Renal cortical epithelial cell (primary cell): ENCODE measurements at places on chromosomes 2 and 18.
A peak's percentile ranks its signal among the peaks of the same experiment; 100 is the strongest.

GRCh38 chr2:19465978-19466377, 107.6 kb upstream of the OSR1 start:
- no peak for DNase-seq

- peak; percentile 55 for DNase-seq
Observed at GRCh38 chr2:225429717-225430116, 30.2 kb downstream of the NYAP2 start.

DNA sequence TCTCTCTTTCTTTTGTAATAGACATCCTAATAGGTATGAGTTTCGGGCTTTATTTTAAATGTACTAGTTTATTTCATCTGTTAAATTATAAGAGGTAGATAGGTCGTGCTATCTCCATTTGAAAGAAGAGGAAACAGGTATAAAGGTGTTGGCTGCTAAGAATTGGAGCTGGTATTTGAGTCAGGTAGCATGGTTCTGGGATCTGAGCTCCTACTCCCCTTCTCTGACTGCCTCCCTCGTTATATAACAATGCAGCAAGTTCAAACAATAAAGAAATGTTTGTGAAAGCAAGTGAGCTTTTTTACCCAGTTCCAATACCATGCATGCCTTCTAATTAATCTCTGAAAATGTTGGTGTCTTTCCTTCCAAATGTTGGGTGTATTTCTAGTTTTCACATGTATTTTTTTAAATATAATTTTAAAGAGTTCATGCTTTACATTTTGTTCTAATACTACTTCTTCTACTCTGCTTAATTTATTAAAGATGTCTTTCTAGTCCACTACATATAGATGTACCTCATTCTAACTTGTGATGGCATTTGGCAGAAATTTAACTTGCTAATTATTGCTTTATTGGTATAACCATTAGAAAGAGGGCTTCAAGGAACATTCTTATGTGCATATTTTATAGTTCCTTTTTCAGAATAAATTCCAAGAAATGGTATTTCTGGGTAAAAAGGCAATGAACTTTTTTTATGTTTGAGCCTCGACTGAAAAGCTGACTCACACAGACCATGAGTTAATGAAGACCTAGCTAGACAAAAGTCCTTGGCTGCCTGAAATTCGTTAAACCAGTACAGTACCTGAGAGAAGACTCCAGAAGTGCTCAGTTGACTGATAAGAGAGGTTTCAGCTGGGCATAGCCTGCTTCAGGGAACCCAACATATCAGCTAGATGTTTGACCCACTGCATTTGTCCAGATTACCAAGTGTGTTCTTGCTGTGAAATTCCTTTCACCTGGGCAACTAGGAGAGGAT, 133.5 kb downstream of the CERS6 start:
- DNase-seq, result no peak

DNA sequence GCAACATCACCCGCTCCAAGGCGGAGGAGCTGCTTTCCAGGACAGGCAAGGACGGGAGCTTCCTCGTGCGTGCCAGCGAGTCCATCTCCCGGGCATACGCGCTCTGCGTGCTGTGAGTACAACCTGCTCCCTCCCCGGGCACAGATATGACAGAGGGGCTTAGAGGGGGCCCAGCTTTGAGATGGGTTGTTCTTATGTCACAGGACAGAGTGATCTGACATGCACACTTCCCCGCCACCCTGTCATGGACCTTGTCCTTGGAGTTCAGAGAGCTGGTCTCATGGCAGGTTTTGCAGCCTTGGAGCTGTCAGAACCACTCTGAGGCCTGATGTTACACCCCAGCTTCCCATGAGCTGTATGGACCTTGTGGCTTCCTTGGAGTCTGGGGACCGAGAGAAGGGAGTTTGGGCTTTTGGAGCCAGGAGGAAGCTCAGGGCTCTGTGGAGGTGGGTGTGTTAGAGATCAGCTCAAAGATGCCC, 398 bp downstream of the INPP5D start:
- DNase-seq, result no peak

- DNase-seq, result no peak
Observed at GRCh38 chr2:219628986-219629901, 1.8 kb downstream of the SLC4A3 start.

DNA sequence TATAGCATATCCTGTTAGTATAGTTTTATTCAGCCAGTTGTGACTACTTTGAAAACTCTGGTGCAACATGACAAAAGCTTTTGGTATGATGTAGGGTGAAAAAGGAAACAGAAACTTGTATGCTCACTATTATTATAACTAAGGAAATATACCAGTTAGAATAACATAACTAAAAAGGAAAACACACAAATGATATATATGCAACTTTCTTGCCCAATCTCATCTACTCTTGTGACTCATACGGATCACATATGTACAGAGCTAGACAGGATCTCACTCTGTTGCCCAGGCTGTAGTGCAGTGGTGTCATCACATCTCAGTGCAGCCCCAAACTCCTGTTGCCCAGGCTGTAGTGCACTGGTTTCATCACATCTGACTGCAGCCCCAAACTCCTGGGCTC, 12.4 kb upstream of the TLK1 start:
- DNase-seq, result no peak

GRCh38 chr2:133476931-133477615, 91.2 kb downstream of the NCKAP5 start:
- DNase-seq, result no peak

GRCh38 chr2:183488421-183488820, 364.2 kb downstream of the NUP35 start:
- no peak for DNase-seq

DNA sequence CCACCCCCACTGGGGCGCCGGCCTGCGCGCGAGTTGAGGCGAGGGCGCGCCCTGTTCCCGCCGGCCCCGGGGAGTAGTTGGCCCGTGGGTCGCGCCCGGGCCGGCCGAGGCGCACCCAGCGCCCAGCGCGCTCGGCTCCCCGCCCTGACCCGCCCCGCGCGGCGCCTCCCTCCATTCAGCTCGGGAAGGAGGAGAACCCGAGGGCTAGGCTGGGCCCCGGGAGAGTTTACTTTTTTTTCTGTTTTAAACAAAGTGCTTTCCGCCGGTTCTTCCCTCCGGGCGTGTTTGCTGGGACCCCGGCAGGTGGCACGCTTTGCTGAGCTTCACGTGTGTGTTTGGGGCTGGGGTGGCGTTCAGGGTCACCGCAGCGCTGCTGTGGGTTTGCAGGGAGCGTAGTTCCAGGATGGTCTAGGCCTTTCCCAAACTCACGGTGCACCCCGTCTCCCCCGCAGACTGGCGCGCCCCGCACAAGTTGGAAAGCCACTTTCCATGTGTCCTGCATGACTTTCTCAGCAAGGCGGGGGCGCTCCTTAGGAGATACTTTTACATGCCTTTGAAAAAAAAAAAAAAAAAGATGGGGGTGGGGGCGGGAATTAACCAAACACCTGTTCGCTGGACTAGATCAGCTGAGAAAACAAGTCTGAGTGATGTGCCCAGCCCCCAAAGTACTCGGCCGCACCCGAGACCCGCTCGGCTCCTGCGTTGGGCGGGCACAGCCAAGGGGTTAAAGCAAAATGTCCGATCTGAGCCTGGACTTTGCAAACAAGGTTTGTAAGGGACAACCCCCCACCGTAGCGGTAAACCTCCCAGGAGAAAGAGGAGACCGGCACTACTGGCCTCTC, 825 bp downstream of the ITGA6 start:
- no peak for DNase-seq

DNA sequence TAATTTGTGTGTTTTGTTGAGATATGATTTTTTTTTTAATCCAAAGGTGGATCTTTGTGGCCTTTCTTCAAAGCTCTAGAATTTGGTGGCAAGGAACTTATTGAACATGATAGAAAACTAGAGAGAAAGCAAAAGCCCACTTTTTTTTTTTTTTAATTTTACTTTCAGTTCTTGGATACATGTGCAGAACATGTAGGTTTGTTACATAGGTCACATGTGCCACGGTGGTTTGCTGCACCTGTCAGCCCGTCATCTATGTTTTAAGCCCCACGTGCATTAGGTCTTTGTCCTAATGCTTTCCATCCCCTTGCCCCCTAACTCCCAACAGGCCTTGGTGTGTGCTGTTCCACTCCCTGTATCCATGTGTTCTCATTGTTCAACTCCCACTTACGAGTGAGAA, 135.9 kb downstream of the RHBDD1 start:
- no peak for DNase-seq

DNA sequence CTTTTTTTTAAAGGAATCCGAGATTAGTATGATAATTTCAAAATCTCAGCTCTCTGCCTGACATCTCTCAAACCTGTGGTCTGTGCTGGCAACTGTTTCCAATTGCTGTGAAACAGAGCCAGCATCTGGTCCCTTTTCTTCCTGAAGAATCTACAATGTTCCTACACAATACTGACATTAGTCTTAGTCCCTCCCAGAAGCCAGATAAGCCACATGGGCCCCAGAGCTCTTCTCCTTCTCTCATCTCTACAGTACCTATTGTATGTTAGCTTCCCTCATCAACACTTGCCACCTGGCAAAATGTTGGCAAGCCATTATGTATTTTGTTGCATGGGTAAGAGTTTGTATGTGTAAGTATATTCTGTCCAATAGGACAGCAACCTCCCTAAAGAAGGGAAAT, 62.9 kb upstream of the CDKL4 start:
- DNase-seq, result no peak

DNA sequence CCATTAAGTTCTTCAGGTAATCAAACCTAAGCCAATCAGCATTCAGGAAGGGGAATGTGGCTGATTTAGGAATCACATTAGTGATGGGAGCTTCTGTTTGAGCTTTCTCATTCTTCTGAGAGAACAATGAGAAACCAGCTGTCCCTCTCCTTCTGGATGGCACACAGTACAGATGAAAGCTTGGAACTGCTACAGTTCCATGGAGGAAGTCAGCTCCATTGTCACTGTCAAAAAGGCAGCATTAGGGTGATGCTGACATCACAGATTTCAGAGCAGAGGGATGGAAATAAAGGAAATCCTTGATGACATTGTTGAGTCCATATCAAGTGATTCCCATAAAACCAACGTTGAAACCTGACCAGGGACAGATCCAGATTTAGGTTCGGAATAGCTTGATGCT, 36.1 kb upstream of the ACYP2 start:
- DNase-seq, result no peak

DNA sequence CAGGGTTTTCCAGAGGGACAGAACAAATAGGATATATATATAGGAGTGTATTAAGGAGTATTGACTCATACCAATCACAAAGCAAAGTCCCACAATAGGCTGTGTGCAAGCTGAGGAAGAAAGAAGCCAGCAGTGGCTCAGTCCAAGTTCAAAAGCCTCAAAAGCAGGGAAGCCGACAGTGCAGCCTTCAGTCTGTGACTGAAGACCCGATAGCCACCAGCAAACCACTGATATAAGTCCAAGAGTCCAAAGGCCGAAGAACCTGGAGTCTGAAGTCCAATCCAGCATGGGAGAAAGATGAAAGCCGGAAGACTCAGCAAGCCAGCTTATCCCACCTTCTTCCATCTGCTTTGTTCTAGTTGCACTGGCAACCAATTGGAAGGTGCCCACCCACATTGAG, 39.0 kb upstream of the GPD2 start:
- no peak for DNase-seq

DNA sequence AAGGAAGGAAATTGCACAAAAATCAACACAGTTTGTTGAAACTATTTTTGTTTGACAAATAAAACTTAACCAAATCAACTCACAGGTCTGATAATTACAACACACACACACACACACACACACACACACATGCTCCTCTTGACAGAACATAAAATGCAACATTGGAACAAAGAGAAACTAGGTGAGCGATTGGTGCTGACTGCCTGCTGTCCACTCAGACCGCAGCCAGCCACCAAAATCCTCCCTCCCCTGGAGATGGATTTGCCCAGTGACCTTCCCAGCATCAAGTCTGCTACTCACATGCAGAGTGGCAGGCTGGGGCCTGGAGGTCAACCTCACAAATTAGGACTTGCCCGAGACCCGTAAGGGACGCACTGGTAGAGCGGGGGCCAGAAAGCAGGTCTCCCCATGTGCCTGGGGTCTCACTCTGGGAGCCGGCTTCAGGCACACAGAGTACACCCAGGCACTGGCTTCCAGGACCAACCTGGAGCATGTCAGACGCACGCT, 61.4 kb downstream of the DIPK1C start:
- no peak for DNase-seq

- no peak for DNase-seq
Observed at GRCh38 chr2:48428449-48428848, 101.5 kb upstream of the STON1 start.
